ENCODE measurements at places on chromosomes 7 and 10.

GRCh38 chr10:31074722-31075086, 43.0 kb upstream of the ZNF438 start:
- no peak for DNase-seq

DNA sequence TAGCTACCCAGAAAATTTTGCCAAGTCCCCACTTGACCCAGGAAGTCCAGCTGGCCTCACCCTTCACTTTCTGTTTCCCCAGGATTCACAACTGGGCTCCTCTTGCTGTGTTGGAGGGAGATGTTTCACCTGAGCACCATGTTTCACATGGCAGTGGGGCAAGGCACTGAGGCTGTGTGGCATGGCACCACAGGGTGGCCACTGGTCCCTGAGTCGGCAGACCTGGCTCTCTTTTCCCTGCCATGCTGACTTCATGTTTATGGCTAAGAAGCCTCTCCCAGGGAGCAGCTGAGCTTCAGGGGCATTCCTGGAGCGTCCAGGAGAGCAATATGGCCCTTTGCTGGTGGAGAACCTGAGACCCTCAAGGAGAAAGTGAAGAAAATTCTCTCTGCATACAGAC, 266.9 kb downstream of the RPS24 start:
- no peak for DNase-seq

DNA sequence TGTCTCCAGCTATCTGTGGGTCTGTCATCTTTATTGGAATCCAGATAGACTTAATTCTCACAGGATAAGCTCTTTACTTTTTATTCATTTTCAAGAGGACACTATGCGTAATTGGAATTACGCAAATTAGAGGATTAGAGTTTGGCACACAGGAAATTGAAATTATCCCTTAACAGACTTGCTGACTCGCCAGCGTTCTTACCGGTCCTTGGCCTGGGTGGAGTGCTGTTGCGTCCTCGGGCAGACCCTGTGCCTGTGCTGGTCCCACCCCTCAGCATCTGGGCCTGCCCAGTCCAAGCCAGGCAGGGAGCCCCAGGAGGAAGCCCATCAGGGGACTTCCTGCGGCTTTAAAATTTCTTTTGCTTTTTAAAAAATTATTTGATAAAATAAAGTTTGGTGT, 101.8 kb downstream of the MKI67 start:
- DNase-seq, result no peak

DNA sequence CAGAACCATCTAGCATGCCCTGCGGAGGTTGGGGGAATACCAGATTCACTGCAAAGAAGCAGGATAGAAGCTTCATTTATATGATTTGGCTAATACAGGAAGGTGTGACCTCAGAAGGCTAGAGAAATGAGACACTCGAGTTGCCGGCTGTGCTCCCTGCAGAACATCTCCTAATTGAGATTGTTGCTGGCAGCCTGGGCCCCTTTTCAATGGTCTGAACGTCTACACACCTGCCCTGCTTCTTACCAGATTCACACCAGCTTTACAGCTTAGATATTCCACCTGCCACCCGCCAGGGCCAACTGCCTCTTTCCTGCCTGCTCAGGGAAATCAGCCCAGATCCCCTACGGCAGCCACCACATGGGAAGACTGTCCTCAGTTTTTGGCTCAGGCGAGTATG, 475.3 kb upstream of the AUTS2 start:
- no peak for DNase-seq

DNA sequence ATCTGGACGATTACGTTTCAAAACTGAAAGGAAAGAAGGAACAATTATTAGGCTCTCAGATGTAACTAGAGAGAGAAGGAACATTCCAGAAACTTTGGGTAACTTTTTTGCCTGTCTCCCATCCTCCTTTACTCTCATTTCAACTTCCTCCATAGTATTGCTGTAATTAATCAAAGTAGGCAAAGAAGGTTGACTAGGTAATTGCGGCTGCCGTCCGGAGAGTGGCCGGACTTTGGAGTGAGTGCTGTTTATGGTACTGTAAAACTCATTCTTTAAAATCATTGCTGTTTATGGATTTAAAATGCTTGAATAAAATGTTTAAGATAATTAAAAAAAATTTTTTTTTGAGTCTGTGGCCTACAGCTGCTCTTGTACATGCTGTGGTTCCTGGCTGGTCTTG, 56.4 kb downstream of the RBM33 start:
- DNase-seq, result no peak
